ENCODE measurements at places on chromosomes 1 and 21. TPM values are rescaled to one million over a fixed set of nuclear protein-coding genes. Genes with fewer than 3 reads are reported as not detected.

The SRGAP2 gene
- 39.5 TPM for total RNA-seq

- peaks cover 17% of the 10 kb centered on the region for H3K4me1 ChIP-seq
- no peak overlapping the region for H3K4me3 ChIP-seq
- peak; percentile 42 for DNase-seq
- no peaks in the 10 kb centered on the region for H3K36me3 ChIP-seq
- H3K27ac ChIP-seq = no peak overlapping the region
- H3K27me3 ChIP-seq = peaks cover 20% of the 10 kb centered on the region
These were observed 57.7 kb upstream of the COA6 start for GRCh38 chr1:234315588-234315987.

- no peaks in the 10 kb centered on the region for H3K4me1 ChIP-seq
- H3K27me3 ChIP-seq = peaks cover 4% of the 10 kb centered on the region
- H3K27ac ChIP-seq = no peak overlapping the region
- no peaks in the 10 kb centered on the region for H3K36me3 ChIP-seq
- DNase-seq = no peak
These were observed 163.1 kb upstream of the BEND5 start for GRCh38 chr1:48939828-48940227.

DNA sequence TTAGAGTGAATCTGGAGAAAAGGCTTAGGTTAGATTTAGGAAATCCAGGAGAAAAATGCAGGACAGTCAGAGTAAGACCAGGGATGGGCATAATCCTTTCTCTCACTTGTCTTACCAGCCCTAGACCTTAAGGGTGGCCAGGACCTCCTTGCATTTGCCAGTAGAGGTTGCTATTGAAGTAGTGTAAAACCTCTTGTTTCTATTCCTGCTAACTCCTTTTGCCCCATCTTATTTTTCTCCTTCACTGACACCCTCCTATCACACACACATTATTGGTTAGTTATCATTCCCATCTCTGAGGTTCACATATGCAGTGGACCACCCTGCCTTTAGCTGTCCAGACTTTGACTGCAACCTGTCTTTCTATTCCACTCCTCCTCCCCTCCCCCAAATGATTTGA is 75.0 kb upstream of the MACF1 start:
- no peaks in the 10 kb centered on the region for H3K27me3 ChIP-seq
- H3K36me3 ChIP-seq = no peaks in the 10 kb centered on the region
- H3K4me3 ChIP-seq = no peak overlapping the region
- peak; percentile 13 for DNase-seq
- peaks cover 6% of the 10 kb centered on the region for H3K4me1 ChIP-seq

The PKLR gene
- total RNA-seq = not detected

DNA sequence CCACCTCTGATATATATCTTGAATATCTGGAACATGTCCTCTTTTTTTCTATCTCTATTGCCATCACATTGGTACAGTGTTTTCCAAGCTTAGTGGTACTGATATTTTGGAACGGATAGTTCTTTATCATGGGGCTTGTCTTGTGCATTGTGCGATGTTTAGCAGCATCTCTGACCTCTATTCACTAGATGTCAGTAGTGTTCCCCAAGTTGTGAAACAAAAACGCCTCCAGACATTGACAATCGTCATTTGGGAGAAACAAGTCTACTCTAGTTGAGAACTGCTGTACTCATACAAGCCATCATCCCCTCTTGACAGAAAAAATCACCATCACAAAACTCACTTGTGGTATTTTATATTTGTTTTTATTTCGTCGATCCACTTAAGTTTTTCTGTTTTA is 79.7 kb upstream of the CHODL start:
- no peak overlapping the region for H3K4me3 ChIP-seq
- H3K4me1 ChIP-seq = no peaks in the 10 kb centered on the region
- DNase-seq = no peak
- H3K27ac ChIP-seq = no peak overlapping the region
- no peaks in the 10 kb centered on the region for H3K36me3 ChIP-seq
- no peaks in the 10 kb centered on the region for H3K27me3 ChIP-seq

- no peak for DNase-seq
- H3K27ac ChIP-seq = no peak overlapping the region
- H3K4me3 ChIP-seq = no peak overlapping the region
- H3K27me3 ChIP-seq = no peaks in the 10 kb centered on the region
- peaks cover 5% of the 10 kb centered on the region for H3K36me3 ChIP-seq
These were observed 70.5 kb downstream of the MRPL39 start for GRCh38 chr21:25536752-25537151.

GRCh38 chr1:208173749-208174148 is 70.4 kb downstream of the PLXNA2 start:
- no peak overlapping the region for H3K27ac ChIP-seq
- H3K4me1 ChIP-seq = no peaks in the 10 kb centered on the region
- no peak for DNase-seq
- no peaks in the 10 kb centered on the region for H3K36me3 ChIP-seq
- peaks cover 2% of the 10 kb centered on the region for H3K27me3 ChIP-seq

GRCh38 chr1:74728736-74729135 is 4.1 kb downstream of the CRYZ start:
- H3K27me3 ChIP-seq = no peaks in the 10 kb centered on the region
- no peak for DNase-seq
- H3K36me3 ChIP-seq = peaks cover 25% of the 10 kb centered on the region
- no peak overlapping the region for H3K4me3 ChIP-seq
- H3K4me1 ChIP-seq = peaks cover 25% of the 10 kb centered on the region

- H3K4me3 ChIP-seq = no peak overlapping the region
- peaks cover 4% of the 10 kb centered on the region for H3K36me3 ChIP-seq
- H3K27ac ChIP-seq = no peak overlapping the region
- no peak for DNase-seq
- peaks cover 20% of the 10 kb centered on the region for H3K4me1 ChIP-seq
These were observed 410 bp downstream of the ACTA1 start for GRCh38 chr1:229433364-229434004.

DNA sequence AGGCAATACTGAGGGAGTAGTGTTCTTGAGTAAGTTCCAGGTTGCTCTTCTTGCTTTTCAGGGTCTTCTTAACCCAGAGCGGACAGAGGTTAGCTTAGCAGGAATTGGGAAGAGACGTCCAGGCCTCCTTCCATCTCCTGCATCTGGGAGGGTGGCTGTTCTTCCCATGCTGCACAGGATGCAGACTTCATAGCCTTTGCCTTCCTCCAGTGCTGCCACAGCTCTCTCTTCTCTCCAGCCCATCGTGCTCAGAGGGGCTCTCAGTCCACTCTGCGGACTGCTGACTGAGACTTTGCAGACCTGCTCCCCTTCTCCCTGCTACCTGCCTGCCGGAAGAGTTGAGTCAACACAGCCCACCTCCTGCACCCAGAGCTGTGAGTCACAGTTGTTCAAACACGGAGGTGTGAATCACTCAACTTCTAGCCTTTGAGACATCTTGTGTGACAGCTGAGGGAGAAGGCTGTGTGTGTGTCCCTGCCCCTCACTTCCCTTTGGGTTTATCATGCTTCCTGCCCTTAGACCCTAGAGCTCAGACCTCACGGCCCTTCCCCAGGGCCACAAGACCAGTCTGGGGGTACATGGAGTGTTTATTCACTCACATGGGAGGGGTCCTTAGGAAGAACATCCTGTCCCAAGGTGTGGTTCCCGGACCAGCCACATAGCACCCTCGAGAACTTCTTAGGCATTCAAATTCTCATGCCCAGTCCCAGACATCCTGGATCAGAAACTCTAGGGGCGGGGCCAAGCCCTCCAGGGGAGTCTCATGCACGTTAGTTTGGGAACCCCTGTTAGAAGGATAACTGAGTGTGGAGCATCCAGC is 158.3 kb upstream of the CACNA1E start:
- peak overlapping the region; percentile 25 for H3K27ac ChIP-seq
- peaks cover 3% of the 10 kb centered on the region for H3K27me3 ChIP-seq
- H3K4me3 ChIP-seq = no peak overlapping the region
- H3K36me3 ChIP-seq = no peaks in the 10 kb centered on the region
- peak; percentile 82 for DNase-seq

The PIK3CD gene
- 158 TPM for total RNA-seq

DNA sequence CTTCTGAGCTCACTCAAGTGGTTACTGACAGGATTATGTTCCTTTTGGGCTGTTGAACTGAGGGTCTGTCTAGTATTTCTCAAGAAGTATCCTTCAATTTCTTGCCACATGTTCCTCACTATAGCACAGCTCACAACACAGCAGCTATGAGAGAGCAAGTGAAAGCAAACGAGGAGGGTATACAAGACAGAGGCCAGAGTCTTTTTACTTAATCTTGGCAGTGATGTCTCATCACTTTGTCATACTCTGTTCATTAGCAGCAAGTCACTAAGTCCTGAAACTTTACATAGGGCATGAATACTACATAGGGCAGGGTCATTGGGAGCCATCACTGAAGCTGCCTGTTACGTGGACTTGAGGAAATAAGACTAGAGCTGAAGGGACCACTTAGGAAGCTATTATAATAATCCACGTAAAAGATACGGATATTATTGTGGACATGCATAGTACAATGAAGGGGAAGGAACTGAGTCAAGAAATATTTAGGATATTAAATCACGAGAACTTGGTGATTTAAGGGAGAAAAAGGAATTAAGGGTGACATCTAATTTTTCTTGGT is 63.7 kb downstream of the SLC30A7 start:
- H3K27me3 ChIP-seq = no peaks in the 10 kb centered on the region
- H3K4me3 ChIP-seq = no peak overlapping the region
- peaks cover 22% of the 10 kb centered on the region for H3K4me1 ChIP-seq
- no peak overlapping the region for H3K27ac ChIP-seq
- DNase-seq = no peak

DNA sequence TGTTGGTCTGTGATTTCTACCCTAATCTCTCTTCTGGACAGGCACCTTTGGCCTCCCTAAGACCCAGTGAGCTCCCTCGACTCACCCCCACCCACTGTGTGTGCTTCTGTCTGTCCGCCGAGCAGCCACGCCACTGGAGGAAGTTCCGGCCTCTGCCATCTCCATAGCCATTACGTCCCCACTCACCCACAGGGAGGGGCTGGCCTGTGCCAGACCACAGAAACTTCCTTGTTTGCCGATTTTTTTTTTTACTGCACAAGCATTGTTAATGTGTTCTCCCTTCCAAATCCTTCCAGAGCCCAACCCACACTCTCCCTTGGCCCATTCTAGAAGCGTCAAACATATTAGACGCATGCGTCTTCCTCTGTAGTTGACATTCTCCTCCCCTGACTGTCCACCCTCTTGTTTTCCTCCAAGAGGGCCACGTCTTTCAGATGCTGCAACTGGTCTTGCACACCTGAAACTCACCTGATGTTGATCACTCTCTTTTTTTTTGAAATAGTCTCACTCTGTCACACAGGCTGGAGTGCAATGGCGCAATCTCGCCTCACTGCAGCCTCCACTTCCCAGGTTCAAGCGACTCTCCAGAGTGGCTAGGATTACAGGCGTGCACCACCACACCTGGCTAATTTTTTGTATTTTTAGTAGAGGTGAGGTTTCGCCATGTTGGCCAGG is 72.3 kb downstream of the EVA1C start:
- H3K27ac ChIP-seq = no peak overlapping the region
- no peaks in the 10 kb centered on the region for H3K27me3 ChIP-seq
- DNase-seq = no peak
- peaks cover 9% of the 10 kb centered on the region for H3K36me3 ChIP-seq

DNA sequence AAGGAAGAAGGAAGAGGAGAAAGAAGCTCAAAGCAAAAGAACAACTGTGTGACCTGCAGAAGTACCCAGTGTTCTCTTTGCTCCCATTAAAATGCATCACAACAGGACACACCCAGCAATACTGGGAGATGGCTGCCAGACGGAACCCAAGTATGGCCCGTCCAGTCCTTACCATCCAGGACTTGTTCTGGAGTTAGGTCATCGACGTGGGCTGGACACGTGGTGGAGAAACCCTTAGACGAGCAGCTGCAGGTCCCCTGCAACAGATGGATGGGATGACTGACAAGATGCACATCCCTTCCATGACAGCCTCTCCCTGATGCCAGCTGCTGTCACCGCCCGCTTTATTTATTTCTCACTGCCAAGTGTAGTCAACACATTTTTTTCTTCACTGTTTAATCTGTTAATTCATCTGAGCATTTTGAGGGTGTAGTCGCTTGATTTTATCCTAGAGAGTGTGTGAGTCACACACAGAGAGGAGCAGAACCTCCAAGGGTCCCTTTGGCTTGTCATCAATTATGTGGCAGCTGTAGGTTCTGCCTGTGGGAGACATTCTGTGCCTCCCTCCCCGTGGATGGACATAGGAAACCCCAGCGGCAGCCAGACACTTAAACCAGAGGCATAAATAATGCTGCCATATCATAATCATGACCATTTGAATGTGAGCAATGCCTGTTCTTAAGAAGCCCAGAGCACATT is 80.9 kb downstream of the ABCA4 start:
- H3K27ac ChIP-seq = no peak overlapping the region
- no peak for DNase-seq
- H3K36me3 ChIP-seq = no peaks in the 10 kb centered on the region
- H3K4me1 ChIP-seq = peaks cover 5% of the 10 kb centered on the region

DNA sequence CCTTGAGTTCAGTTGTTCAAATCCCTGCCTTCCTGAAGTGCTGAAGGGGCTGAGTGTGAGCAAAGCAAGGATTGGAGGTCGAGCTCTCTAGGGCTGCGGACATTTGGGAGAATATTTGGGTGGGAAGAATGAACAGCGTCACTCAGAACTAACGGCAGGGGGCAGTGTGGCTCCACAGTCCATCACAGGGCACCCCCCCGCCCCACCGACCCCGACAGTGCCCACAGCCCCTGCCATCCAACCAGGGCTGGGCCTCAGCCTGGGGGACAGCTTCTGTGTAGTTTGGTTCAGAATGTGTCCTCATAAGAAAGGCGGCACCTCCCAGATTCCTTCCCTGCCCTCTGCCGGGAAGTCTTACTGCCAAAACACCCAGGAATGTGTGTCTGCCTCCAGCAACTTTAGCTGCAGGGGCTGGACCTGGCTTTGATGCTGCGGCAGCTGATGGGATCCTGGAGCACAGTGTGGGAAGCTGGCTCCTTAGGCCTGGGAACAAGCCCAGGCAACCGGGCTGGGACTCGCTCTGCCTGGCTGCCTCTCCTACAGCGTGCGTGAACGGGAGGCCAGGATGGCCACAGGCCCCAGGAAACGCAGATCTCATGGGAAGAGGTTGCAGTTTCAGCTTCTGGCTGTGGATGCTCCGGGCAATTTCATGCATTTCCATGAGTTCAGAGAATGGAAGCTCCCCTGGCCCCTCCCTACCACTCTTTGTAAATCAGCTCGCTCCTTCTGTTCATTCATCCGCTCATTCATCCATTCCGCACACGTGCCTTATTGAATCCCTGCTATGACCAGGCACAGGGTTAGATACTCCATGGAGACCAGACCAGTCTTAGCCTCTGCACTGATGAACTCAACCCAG is 104.9 kb upstream of the TMPRSS2 start:
- H3K27ac ChIP-seq = no peak overlapping the region
- no peaks in the 10 kb centered on the region for H3K36me3 ChIP-seq
- H3K4me3 ChIP-seq = no peak overlapping the region
- peaks cover 23% of the 10 kb centered on the region for H3K27me3 ChIP-seq
- H3K4me1 ChIP-seq = no peaks in the 10 kb centered on the region

The RNF223 gene
- total RNA-seq = not detected

DNA sequence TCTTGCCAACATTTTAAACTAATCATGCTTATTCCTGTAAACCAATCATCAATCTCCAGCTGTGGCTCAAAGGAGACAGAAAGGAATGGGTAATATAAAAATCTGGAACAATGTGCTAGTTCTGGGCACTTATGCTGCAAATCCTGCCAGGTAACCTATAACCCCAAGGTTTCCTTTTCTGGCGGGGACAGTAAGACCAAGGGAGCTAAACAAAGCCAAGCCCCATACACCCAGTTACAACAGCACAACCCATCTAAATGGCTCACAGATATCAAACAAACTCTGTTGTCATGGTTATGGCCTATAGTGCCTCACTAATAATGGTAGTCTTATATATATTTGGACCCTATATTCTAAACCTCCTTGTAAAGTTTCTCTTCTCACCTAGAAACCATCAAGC is 36.9 kb upstream of the CTBS start:
- no peak overlapping the region for H3K4me3 ChIP-seq
- no peaks in the 10 kb centered on the region for H3K27me3 ChIP-seq
- H3K4me1 ChIP-seq = peaks cover 13% of the 10 kb centered on the region
- no peak for DNase-seq

All from activated CD8-positive, alpha-beta T cell treated with anti-CD3 and anti-CD28 coated beads for 36 hours (primary cell).